Posterior cingulate gyrus (tissue), 11 donors: ENCODE measurements at places on chromosomes 12 and 14.
A peak's percentile ranks its signal among the peaks of the same experiment; 100 is the strongest.

DNA sequence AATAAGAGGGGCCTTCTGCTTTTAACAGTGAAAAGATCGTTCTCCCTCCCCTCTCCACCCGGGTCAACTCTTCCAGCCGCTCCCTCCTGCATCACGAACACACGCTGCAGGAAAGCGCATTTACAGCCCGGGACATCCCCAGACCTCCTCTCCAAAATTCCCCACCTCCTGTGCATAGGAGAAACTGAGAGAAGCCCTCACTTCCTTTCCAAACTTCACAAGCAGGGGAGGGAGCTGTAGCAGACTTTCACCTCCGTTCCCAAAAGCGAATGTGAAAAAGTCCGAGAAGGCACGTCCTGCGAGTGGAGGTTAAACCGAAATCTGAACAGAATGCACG is 513 bp downstream of the BCAT1 start:
- DNase-seq = no peak

- DNase-seq = no peak
These were observed 6.9 kb downstream of the MMP14 start for GRCh38 chr14:22843123-22843925.

DNA sequence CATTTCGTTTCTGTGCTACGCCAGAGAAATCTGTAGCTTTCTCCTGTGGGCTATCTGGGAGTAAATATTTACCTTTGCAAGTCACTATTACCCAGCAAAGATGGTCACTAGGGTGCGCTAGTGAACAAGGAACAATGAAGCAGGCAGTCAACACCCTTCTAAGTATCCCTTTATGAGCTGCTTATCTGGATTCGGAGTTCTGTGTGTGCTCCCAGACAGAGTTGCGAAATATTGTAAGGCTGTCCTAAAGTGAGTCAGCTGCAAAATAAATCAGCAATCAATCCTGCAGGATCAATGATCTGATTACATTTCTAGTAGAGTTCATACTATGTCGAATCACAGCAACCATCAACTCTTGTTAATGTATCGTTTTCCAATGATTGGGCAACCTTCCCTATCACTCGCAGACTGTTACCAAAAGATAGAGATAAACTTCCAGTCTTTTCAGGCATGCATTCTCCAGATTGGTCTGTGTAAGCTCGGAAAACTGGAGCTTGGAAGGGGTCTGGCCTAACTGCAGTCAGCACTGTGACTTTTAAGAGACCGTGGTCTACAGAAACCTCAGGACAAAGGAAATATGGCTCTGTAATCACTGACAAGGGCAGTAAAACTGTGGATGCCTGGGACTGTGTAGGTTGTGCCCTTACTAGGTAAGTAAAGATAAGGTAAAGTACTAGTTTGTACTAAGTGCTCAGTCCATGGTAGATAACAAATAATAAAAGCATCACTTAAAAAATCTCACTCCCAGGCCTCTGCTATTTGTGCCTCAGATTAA is 133.5 kb downstream of the KCNK10 start:
- DNase-seq = no peak

DNA sequence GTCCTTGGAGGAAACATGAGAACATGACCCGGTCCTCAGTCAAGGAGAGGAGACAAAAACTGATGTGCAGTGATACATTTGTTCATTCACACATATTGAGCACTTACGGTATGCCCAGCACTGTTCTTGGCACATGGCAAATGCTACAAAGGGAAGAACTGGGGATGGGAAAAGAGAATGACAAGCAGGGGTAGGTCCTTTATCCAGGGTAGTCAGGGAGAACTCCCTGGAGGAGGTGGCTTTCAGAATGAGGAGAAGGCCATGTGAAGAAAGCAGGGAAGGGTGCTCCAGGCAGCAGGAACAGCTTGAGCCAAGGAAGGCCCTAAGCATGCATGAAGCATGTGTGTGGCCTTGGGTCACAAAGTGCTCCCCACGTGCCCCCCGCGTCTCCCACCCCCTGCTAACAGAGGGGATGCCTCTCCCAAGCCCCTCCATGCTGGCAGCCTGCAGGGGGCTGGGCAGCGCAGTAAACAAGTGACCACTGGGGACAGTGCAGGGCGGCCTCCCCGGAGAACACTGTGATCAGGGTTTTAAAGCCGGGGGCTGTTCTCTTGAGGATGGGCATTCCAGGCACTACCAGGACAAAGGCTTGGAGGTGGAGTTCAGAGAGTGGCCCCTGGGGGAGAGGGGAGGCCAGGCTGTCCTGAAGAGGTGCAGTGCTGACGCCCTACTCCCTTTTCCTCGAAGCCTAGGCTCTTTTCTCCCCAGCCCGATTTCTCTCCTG is 71.0 kb downstream of the PHETA1 start:
- no peak for DNase-seq

GRCh38 chr12:23617749-23618148 is 331.7 kb downstream of the SOX5 start:
- no peak for DNase-seq

DNA sequence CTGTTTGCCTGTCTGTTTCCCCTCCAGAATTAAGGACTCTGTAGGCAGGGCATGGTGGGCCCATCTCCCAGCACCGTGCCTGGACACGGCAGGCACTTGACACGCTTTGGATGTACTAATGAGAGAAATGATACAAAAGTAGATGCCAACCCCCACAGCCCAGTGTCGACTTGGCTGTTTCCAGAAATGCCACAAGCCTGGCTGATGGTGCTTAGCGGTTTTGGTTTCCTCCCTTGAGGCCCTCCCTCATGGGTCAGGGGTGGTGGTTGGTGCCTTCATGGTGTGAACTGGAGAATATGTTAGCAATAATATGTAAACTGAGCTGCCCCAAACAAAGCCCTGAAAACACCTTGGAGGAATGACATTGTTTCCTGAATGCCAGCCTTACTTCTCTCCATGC is 55.5 kb upstream of the ESRRB start:
- no peak for DNase-seq

DNA sequence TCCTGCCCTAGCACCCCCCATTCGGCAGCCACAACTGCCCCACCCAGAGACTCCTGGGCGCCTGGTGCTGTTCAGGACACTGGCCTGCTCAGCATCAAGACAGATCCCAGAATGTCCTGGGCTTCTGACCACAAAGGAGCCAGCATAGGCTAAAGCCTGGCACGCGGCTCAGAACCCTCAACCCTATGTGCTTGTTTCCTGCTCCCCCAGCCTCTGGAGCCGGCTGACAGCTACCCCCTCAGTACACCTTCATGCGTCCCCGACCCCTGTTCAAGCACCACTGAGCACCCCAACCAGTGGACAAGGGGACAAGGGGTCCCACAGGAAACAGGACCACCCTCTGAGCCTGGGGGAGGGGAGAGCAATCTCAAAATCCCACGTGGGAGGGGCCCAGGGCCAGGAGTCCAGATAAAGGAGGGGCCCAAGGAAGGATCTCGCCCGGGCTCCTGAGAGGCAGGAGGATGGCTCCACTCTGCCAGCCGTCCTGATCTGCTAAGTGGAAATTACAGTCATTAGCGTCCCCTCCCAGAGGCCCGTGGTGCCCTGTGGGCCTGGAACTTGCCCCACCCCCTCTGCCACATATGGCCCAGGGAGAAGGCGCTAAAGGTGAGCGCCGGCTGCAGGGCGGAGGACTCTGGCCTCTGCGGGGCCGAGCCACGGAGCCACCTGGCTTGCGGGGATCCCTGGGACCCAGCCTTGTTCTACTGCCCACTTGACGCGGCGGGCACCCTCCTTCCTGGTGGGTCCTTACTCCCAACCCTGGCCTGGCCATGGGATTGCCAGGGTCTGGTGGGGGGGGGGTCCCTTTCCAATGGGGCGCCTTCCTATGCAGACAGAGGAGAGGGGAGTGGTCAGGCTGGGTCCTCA is 27.2 kb upstream of the GPR132 start:
- DNase-seq = peak; percentile 85

DNA sequence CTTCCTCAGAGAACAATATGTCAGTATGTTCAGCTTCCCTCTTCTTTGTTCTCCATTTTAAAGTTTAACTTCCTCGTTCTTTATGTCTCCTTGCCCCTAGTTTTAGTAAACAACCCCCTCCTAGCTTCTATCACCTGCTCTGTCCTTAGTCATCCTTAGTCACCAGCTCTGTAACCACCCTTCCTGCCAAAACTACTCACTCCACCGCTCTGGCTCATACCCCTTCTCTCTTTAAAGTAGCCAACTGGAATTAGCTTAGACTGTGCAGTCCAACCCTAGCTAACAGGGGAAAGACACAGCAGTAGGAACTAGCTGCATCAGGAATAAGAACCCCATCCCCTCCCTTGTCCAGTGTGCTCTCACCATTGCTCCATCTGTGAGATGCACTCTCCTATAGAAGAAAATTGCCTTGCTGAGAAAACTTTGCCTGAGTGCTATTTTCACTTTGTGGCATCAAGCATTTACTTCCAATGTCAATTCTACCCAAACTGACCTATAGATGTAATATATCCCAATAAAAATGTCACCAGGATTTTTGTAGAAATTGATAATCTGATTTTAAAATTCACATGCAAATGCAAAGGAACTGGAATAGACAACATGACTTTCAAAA is 603.2 kb downstream of the C12orf50 start:
- DNase-seq = no peak

DNA sequence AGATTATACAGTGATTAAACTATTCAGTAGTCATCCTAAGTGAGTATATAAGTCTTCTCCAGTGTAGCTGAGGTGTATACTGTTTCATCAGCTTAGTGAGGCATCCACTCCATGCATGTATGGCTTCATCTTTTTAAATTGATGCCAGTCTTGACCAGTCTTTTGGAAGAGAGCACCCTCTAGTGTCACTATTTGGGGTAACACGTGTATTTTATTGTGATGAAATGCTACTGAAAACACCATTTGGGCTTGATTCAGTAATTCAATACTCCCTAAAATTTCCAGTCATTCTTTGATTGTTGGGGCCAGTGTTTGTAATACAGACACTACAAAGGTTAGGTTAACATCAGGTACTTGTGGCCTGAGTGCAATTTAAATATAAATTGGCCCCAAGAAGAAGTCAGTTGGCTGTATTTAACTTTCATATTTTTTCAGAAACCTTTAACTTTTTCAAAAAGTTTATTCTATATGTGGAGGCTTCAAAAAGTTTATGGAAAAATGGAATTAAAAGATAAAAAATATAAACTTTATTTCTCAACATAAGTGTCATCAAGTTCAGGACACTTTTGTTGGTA is 35.3 kb downstream of the MIPOL1 start:
- DNase-seq = no peak

DNA sequence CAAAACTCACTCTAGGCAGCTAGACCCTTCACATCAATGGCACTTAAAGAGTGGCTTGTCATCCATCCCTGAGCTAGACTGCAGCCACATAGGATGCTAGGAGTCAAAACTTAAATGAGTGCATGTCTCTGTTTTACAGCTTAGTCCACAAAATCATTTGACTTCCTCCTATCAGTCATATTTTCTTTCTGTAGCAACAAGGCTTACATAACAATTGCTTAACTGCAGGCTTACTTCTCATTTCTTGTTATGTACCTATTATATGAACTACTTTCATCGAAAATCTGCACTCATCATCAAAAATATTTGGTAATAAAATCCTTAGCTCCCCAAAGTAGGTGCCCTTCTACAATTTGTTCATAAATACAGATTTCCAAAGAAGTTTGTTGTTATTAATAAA is 30.1 kb downstream of the CLEC1A start:
- DNase-seq = no peak

- no peak for DNase-seq
These were observed 3.6 kb upstream of the CLEC2B start for GRCh38 chr12:9872742-9873141.

DNA sequence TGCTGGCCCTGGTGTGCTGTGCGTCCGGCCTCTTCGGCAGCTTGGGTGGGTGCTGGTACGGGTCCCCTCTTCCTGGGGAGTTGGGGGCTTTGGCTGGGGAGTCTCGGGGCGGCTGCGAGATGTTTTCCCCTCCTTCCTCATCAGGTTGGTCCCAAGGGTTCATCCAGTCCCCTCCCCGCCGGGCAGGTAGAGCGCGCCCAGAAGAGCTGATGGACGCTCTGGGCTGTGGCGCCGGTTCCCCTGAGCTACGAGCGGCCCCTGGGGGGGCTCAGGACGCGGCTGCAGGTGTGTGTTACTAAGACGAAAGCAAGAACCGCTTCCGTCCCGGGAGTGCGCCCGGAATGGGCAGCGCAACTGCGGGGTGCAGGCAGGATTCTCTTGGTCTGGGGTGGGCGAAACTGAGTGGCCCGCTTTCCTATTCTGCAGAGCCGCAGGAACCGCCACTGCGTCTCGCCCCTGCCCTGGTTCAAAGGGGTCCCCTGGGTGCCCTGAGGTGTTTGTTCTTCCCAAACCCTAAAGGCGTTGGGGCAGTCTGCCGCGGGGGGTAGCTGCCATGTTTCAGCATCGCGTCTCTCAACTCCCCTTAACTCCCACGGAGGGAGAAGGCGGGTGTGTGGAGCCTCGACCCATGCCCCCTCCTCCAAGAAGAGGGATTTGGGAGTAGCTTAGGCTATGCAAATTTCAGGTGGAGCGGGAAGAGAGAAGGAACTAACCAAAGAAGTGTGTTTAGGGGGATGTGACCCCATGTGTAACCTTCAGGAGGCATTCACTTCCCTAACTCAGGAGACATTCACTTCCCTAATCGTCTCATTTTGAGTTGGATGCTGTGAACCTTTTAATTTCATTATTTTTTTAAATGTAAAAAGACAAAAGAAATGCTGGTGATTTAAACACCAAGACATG is 1.2 kb downstream of the SLC24A4 start:
- no peak for DNase-seq

DNA sequence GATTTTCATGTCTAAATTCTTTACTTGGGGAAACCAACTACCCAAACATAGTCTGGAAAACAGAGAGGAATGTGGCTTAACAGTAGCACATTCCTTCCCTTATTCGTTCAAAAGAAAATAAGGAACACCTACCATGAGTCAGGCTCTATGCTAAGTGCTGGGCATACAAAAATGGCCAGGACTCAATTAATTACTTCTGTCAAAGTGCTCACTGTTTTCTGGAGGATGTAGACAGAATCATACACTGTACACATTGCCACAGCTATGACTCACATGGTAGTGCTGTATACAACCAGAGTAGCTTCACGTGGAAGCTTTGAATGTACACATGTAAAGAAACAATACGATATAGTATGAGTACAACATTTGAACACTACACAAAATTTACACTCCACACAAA is 50.1 kb downstream of the SLC25A21 start:
- no peak for DNase-seq

GRCh38 chr12:18583655-18584054 is 154.2 kb downstream of the PLCZ1 start:
- no peak for DNase-seq

DNA sequence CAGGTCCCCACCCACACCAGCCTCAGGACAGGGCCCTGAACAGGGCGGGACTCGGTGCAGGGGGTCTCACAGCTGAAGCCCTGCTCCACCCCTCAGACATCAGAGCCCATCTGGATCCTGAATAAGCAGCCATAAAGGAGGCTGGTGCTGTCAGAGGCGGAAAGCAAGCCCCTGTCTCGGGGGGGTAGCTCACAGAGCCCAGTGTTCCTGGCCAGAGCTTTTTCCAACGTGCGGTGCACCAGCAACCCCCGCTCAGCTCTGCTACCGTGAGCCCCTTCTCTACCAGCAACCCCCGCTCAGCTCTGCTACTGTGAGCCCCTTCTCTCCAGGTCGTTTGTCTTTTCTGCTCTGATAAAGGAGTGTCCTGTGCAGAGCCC is 136.5 kb upstream of the SFSWAP start:
- no peak for DNase-seq
